Hematopoietic multipotent progenitor cell treated with erythropoietin and hydrocortisone succinate and interleukin-3 and kit ligand, for 8 days (in vitro differentiated cells): ENCODE measurements at places on chromosomes 3 and 15.
A peak's percentile ranks its signal among the peaks of the same experiment; 100 is the strongest.

DNA sequence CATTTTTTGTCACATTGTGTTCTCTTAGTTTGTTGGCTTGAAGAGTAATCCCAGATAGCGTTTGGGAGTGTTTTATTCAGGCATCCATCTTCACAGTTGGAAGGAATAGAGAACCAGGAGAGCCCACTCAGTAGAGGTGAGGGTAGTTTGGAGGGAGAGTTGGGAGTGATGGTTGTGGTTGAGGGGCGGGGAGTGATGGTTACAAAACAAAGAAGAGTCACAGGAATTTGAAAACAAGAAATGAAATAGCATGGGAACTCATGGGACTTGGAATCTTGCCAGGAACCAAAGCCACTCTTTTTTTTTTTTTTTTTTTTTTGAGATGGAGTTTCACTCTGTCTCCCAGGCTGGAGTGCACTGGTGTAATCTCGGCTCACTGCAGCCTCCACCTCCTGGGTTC, 36.3 kb downstream of the DUT start:
- DNase-seq: no peak

- no peak for DNase-seq
These were observed 674.1 kb downstream of the MECOM start for GRCh38 chr3:168989396-168989795.

DNA sequence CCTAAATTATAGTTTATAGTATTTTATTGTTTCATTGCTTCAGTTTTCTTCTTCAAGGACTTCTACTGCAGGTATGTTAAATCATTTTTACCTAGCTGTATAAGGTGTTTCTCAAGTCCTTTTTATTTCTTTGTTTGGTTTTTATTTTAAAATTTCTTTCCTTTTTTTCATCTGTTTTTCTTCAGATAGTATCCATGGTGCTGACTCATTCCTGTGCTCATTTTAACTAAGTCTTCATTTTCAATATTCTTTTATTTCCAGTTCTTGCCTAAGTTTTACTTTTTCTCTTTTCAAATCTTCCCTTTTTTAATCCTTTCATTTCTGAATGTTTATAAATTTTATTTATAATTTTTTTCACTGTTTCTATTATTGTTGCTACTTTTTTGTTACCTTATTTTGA, 42.3 kb upstream of the STIMATE start:
- DNase-seq: no peak

GRCh38 chr3:14461748-14462324, 59.4 kb downstream of the SLC6A6 start:
- peak; percentile 63 for DNase-seq

GRCh38 chr3:141346418-141346817, 21.9 kb upstream of the ZBTB38 start:
- DNase-seq: no peak

GRCh38 chr3:67517781-67518180, 136.6 kb downstream of the SUCLG2 start:
- no peak for DNase-seq

DNA sequence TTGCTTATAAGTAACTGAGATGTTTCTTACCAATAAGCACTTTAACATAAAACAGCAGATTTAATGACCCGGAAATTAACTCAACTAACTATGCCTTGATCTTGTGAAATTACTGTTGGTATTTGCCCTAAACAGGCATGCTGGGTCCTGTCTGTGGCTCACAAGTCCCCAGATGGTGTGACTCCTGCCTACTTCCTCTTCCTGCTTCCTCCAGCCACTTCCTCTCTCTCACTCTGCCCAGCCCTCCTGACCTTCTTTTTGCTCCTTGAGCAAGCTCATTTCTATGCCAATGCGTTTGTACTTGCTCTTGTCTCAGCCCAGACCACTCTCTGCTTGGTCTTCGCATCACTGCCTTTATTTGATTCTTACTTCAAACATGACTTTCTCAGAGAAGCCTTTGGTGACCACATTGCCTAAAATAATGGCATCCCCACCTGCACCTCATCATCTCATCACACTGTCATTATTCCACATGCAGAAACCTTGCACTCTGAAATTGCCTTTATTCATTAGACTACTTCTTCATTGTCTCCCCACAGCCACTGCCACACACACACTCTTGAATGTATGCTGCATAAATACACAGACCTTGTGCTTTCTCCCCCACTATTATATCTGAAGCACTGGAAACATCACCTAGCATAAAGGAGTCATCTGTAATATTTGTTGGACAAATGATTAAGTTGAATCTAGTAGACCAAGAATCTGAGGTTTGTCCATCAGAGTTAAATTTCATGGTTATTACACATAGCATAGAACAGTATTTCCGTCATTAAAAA, 256.3 kb upstream of the SEMA6D start:
- no peak for DNase-seq

DNA sequence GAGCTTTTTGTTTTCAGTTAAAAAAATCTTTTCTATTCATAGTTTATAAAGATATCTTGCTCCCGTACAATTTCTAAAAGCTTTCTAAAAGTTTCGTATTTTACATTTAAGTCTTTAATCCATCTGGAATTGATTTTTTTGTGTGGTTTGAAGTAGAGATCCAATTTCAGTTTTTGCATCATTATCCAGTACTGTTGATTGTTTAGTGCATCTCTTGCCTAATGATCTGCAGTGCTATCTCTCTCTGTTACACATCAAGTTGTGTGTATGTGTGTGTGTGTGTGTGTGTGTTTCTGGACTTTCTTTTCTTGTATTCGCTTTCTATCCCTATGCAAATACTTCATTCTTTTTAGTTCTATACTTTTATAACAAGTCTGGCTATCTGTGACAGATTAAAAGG, 605.8 kb upstream of the DPPA4 start:
- no peak for DNase-seq

- DNase-seq: no peak
These were observed 897.3 kb downstream of the ROBO1 start for GRCh38 chr3:78870484-78870883.

- DNase-seq: peak; percentile 30
These were observed 1.2 kb upstream of the SPICE1 start for GRCh38 chr3:113516115-113516505.

DNA sequence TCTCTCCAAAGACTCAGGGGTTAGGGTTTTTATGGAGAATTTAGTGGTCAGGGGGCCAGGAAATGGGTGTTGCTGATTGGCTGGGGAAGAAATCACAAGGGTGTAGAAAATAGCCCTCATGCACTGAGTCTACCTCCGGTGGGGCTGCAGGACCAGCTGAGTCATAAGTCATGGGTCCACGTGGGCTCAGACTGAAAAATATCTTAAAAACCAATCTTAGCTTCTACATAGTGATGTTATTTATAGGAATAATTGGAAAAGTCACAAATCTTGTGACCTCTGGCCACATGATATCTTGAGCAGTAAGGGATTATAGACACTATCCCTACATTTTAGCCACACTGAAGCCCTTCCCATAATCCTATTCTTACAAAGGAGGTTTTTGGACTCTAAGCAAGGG, 224.0 kb downstream of the DPH6 start:
- no peak for DNase-seq

GRCh38 chr3:167450195-167450594, 23.6 kb downstream of the SERPINI2 start:
- DNase-seq: no peak

DNA sequence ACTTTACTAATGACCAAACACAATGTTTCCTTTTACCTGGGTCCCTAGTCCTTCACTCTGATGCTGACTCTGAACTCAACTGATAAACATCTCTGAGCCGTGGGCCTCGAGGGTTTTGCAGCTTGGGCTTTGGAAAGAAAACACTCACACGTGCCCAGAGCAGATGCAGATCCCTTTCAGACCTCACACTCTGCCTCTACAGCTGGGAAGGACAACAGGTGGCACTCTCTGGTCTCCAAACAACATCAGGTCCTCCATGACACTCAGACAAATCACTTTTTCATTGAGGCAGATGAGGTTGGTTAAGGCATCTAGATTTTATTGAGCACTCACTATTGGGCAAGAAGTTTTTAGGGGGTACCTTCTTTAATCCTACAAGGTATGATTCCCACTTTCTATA, 64.7 kb upstream of the NTRK3 start:
- DNase-seq: no peak

GRCh38 chr3:157501863-157502262, 1.4 kb downstream of the VEPH1 start:
- DNase-seq: no peak

DNA sequence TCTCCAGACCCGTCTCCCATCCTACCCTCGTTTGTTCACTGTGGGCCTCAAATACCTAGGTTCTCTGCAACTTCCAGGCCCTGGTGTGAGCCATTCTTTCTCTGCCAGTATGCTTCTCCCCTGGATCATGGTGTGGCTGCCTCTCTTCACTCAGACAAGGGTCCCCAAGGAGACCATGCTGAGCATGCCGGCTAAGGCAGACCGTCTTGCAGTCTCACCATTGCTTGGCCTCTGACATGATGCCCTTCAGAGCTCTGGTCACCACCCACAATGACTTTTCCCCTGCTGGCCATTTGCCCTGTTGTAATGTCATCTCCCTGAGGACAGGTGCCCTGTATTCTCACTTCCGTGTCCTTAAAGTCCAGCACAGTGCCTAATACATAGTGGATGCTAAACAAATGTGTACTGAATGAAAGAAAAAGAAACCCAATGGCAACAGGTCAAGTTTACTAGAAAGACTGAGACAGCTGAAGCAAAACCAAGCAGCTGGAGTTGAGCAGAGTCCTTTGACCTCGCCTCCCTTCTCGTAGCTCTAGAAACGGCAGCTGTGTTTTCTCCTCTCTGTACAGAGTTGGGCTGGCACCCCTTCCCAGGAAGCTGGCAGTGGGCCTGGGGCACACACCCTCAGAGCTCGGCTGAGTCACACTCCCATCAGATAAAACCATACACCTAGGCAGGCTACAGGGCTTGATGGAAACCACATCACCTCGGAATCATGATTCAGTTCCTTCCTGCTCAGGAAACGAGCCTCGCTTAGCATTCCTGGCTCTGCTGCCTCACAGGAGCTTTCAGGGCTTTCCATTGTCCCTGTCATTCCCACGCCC, 8.6 kb downstream of the TLR9 start:
- DNase-seq: peak; percentile 57

- DNase-seq: no peak
These were observed 75.0 kb downstream of the SEMA5B start for GRCh38 chr3:122952520-122952919.

DNA sequence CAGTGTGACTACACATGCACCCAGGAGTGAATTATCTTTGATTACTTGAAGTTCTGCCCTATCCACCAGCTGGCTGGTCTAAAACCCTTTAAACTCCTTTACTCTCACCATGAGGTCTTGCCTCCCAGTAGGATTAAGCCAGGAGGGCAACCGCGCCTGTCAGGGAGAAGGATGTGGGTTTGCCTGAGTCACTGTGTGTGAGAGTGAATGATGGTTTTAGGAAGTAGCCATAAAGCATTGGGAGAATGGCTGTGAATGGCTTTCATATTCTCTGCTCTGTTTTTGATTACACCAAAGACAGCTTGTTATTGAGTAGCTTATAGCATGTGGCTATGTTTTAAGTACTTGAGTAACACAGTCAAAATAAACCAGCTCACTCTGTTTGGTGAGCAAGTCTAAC, 637.7 kb upstream of the TBL1XR1 start:
- DNase-seq: peak; percentile 5

- DNase-seq: no peak
These were observed 137.6 kb downstream of the FBLN2 start for GRCh38 chr3:13686367-13687160.

DNA sequence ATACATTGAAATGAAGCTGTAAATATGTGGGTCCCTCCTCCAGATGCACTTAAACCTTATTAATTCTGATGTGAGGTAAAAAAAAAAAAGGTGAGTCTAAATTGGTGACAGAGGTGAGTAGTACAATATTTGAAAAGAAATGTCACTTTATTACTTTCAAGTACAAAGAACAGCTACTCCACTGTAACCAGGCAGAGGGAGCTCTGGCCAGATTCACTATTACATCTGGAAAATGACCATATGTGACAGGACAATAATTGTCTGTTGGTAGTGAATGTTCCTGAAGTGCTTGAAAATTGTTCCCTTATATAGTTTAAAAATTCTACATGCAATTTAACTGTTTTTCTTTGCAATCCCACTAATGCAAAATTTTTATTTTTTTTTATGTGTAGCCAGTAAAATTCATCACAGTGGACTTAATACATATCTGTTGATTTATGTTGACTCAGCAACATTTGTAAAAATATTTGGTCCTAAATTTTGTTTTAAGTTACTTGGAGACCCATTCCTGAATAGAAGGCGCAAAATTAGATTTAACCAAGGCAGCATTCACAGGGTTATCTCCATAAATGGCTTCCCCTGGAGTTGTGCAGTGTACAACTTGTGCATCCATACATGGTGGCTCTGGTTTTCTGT, 231.9 kb upstream of the TBC1D5 start:
- DNase-seq: no peak

GRCh38 chr3:65653731-65654130, 385.0 kb downstream of the MAGI1 start:
- DNase-seq: no peak

- DNase-seq: no peak
These were observed 11.2 kb upstream of the ATP13A3 start for GRCh38 chr3:194497799-194498575.
